ENCODE measurements at places on chromosomes 5 and 9.

DNA sequence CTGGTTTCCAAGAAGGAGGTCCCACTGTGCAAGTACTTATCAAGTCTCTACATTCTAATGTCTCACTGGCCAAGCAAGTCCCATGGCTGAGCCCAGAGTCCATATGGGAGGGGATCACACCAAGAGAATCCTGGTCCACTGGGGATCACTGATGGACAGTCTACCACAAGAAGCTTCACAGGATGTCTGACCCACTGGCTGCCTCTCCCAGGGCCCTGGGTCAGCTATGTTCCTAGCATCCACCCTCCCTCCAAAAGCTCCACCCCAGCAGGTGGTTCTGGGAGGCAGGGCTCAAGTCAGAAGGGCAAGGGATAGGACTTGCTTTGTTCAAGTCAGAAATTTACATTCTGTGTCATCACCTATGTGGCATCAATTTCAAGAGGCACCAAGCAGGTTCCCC is 508.5 kb downstream of the BNC2 start:
- no peak for DNase-seq

DNA sequence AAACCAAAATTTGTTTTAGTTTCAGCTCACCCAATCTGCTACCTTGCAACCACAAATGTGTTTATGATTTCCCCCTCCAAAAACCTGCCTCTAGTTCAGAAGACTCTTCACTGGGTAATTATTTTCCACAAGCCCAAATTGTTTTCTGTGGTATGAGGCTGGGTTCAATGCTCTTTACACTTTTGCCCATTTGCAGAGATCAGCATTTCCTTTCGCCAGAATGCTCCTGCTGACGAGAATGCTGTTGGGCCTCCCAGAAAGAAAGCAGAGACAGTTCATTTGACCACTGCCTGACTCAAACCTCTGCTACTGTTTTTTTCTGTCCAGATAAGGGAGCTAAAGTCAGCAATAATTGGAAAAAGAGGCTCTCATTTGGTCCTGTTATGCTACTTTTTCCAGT is 427.3 kb downstream of the PDE4D start:
- DNase-seq = no peak

DNA sequence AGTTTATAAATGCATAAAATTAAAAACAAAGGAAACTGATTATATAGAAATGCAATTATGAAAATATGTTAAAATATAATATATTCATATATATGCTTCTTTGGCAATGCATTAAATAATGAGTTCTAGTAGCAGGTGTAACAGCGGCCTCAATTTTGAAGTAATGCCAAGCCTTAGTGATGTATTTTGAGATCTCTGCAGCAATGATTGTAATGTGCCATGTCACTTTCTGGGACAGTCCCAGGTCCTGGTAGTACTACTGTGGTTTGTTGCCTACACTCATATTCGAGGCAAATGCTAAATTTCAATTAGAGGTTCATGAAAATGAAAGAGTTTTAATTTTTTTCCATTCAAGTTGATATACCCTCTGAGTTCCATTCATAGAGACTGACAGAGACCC is 75.8 kb upstream of the ORM1 start:
- DNase-seq = no peak

DNA sequence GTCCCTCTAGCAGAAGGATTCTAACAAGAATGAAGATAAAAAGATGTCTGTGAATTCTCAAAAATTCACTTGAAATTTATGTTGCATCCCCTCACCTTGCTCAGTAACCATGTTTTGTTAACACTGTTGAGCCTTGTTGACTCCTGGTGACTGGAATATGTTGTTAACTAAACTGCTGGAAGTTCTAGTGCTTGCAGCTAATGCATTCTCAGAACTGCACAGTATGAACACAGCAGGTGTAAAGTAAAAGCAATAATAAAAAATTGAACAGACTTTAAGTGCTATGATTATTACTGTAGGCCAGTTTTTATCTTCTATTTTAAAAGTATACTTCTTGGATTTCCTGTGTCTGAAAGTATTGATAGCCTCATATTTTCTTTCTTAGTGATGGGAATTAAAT is 388.7 kb upstream of the PTPRD start:
- DNase-seq = no peak
